CD4-positive, alpha-beta memory T cell (primary cell): ENCODE measurements at places on chromosomes 4 and X.

GRCh38 chr4:14184265-14184664 lies 556.7 kb upstream of the BOD1L1 start:
- DNase-seq = no peak

GRCh38 chr4:4803912-4804296 lies 55.6 kb upstream of the MSX1 start:
- no peak for DNase-seq

- DNase-seq = no peak
Observed at GRCh38 chr4:174808836-174809235, 20.2 kb downstream of the GLRA3 start.

DNA sequence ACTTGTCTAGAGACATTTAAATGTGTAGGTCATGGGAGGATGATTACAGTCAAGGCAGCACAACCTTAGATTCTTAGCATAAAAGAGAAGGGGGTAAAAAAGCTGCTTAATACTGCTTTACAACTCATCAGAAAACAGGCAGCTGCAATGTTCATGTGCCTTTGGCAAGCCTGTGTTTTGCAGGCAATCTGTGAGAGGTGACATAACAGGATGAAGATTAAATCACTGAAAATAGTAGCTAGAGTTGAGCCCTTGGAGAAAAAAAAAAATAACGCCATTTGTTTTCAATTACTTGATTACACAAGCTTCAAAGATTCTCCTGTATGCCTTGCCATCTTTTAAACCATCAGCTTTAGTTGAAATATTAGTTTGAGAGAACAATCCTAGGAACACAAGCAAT lies 847.6 kb upstream of the LCORL start:
- no peak for DNase-seq

DNA sequence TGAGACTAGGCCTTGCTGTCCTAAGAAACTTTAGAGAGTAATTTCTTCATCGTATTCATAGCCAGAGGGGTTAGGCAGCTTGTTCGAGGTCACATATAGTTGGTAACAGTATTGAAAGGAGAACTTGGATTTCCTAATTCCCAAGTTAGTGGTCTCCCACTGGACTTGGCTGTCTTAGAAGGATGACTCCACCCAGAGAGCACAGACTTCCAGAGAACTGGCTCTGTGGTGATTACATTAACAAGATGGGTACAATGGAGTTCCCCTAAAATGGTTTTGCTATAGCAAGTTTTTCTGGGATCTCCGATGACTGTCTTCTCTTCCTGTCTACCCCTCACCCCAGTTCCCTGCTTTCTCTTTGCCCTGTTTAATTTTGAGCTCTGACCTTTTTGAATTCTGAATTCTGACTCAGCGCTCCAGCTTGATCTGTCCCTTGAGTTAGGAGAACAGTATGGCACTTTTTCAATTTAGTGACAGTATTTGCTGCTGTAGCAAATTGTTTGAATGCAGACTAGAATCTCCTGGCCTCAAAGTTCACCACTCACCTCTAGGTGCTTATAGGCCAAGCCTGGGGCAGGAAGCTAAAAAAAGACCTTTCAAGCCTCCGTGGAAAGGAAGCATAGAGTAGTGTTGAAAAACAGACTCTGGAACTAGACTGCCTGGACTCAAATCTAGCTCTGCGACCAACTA lies 6.9 kb downstream of the MSN start:
- DNase-seq = peak; percentile 45

DNA sequence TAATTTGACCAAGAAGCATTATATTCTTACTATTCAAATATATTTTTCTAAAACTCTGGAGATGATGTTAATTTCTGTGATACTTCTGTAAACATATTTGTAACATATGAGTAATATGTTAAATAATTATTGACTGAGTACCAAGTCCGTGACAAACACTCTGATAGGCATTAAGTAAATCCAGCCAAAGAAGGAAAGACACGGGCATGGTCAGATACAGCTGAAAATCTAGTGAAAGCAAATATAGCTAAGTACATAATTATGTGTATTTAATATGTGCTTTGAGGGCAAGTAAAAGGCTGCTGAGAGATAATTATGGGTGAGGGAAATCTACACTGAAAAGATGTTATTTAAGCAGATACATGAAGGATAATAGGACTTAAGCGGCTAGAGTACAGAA lies 1263.6 kb upstream of the ADGRL3 start:
- DNase-seq = no peak

DNA sequence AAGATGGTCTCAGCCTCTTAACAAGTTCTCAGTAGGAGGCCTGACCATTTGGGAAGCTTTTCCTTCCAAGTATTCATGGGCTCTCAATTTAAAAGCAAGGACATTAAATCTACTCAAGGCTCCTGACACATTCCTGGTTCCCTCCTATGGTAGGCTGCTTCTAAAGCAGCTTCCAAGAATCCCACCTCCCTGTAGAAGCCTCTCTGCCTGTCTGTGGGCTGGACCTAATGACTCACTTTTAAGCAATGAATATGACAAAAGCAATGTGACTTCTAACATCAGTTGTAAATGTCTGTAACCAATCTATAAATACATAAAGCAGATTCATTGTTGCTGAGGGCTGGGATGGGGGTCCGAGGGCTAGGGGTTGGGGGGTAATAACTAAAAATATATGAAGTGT lies 99.5 kb upstream of the FAM9B start:
- DNase-seq = no peak

- peak; percentile 45 for DNase-seq
Observed at GRCh38 chrX:136629084-136629750, 18.7 kb upstream of the CD40LG start.

- DNase-seq = no peak
Observed at GRCh38 chr4:98838977-98839618, 89.8 kb downstream of the EIF4E start.

DNA sequence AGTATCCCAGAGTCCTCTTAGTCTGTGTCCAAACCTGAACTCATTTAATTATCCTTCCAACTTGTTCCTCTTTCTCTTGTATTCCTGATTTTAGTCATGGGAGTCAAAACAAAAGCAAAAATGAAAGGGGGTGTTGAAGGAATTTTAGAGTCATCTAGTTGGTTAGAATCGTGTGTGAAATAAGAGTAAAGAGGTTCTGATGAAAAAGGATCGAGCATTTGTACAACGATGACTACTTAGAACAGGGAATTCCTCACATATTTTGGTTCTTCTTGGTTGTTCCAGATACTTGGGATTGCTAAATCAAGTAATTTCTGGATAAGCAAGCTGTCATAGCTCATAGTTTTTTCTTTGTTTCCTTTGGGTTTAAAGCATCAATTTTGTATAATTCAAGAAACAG lies 194.4 kb downstream of the BCOR start:
- DNase-seq = no peak

- no peak for DNase-seq
Observed at GRCh38 chrX:18294893-18295292, 59.6 kb downstream of the SCML2 start.

GRCh38 chr4:106868381-106869035 lies 167.6 kb downstream of the DKK2 start:
- DNase-seq = no peak

DNA sequence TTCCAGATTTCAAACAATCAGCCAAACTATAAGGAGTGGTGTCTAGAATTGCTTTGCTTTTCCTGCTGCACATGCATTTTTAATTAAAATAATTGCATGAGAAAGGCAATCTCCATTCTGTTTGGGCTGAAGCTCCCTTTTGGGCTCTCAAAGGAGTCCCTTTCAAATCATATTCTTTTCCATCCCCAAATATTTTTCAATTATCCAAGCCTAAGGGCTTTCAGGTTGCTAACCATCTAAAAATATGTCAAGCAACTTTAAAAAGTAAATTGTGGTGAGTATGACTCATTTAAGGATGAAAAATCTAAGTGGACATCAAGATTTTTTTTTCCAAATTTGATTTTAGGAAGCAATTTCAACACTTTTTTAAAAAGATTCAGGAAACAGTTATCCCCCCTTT lies 28.4 kb downstream of the PIR start:
- DNase-seq = no peak
